BE2C (cell line): ENCODE measurements at places on chromosomes 11 and 22.

DNA sequence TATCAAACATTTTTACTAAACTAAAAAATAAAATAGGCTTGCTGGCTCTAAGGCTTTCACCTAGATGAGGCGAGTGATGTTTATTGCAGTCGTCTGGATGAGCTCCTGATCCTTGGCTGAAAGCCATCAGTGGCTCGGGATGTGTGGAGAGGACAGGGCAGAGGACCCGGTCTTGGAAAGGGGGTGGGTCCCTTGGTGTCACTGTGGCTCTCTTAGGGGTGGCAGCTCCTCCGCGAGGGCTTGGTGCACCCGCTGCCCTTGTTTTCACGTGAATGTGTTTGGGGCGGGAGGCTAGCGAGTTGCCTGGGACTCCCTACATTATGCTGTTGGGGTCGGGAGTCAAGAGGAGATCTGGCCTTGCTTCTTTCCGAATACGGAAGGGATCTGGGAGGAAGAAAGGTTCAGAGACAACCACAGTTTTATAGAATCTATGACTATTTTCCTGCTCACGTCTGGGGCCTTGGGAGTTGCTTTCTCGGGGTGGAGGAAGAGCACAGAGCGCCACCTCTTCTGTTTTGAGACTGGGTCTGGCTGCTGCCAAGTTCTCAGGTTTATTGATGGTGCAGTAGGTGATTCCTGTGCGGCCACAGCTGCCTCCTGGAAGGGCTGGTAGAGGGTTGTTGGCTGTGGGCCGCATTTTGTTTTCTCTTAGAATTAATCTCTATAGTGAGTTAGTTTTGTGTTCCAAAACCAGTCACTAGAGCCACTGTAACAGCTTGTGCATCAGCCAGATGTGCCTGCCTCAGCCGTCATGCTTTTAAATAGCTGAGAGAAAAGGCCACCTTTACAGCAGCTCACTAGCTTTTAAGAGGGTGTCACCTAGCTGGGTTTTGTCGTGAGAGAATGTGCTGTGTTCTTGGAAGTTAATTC lies 12.8 kb downstream of the TBC1D22A start:
- DNase-seq: no peak

- no peak for DNase-seq
Observed at GRCh38 chr11:130467116-130467900, 18.9 kb downstream of the ADAMTS15 start.

- no peak for DNase-seq
Observed at GRCh38 chr22:20106205-20106848, 9.6 kb upstream of the RANBP1 start.

GRCh38 chr22:24404561-24405275 lies 22.7 kb upstream of the ADORA2A start:
- DNase-seq: no peak

- no peak for DNase-seq
Observed at GRCh38 chr11:67416416-67417335, 1.2 kb downstream of the CARNS1 start.

DNA sequence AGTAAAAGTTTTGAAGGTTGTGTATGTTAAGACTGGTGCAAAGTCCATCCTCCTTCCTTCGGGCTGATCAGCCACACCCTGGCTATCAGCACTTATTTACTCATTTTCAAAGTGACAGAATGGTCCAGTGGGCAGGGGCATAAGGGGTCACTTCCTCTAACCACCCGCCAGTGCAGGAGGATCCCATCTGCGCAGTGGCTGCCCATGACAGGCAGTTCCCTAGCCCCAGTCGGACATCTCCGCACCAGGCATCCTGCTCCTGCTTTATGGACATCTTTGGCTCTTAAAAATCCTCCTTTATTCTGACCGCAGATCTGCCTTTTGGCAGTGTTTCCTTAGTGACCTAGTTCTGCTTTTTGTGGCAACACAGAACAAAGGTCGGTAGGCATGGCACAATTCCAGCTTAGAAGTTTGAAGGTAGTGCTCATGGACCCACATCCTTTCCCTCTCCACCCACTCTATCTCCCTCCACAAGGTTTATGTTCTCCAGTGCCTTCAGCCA lies 55.9 kb downstream of the BMAL1 start:
- no peak for DNase-seq

- DNase-seq: no peak
Observed at GRCh38 chr11:69249311-69250185, 44.4 kb upstream of the MYEOV start.
